A673 (cell line): ENCODE measurements at places on chromosomes 4 and X.

DNA sequence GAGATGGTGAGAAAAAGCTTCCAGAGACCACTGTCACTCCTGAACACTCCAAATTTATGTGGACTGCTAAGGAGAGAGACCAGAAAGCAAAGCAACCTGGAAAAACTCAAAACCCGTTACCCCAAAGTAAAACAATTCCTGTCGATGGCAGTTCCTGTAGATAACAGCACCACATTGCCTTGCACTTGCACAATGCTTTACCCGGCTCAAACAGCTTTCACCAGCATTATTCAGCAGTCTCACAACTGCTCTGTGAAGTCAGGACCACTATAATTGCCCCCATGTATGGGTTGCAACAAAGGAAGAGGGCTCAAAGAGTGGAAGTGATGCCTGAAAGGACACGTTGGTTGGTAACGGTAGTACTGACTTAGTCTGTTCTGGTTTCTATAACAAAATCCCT is 234.8 kb downstream of the BCOR start:
- DNase-seq, result no peak

DNA sequence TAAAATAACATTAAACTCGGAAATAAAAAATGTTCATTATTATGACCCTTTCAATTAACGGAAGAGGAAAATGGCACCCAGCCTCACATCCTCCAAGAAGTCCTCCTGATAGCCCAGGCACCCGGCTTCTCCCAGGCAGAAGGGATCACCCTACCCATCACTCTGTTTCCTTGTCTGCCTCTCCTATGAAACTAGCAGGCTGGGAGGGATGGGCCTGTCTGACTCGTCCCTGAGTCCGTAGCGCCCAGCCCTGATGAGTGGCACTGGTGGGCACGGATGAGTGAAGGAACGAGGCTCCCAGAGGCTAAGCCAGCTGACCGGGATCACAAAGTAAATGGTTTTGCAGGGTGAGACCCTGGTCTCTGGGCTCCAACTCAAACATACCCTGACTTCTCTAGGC is 28.6 kb upstream of the KIAA0232 start:
- no peak for DNase-seq

DNA sequence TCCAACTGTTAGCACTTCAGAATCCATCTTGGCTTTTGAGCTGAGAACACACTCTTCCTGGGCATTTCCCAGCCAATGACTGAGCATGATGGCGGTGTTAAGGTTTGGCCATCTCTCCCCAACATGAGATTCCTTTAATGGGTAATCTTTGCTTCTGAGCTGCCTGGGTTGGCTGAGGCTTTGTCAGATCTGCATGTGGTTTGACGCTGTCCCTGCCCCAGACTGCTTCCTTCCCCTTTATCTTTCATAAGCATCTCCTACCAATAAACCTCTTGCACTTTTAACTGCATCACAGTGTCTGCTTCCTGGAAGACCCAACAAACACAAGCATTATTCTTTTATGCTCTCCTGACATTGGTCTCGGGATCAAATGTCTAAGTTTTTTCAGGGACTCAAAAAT is 31.5 kb upstream of the DIPK2B start:
- DNase-seq, result no peak

DNA sequence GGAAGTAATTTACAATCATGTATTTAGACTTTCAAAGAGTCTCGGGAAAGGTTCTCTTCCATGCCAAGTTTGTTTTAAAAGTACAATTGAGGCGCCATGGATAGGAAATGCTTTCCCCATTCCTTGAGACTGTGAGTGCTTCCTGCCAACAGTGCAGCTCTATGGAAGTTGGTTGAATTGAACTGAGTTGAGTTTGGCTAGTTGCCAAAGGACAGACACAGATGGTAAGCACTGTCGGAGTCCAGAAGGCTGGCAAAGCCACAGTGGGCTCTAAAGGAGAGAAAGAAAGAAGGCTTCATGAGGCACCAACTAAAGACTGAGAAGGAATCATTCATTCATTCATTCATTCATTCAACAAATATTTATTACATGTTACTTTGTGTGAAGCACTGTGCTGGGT is 4.3 kb upstream of the KCNE5 start:
- peak; percentile 52 for DNase-seq

DNA sequence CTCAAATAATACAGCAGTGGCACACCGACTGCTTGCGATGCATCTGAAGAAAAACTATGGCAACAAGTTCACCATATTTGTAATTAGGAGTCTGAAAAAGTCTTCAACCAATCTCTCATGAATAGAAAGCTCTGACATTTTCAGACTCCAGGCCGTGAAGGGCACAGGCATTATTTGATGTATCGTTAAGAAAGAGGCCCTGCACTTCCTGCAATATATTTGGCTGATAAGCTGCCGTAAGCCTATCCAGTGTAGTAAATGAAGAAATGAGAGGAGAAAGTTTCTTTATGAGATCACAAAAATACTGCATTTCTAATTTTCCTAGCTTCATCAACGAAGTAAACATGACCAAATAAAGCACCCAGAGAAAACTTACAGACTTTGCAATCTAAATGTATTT is 613.8 kb upstream of the TECRL start:
- peak; percentile 9 for DNase-seq

DNA sequence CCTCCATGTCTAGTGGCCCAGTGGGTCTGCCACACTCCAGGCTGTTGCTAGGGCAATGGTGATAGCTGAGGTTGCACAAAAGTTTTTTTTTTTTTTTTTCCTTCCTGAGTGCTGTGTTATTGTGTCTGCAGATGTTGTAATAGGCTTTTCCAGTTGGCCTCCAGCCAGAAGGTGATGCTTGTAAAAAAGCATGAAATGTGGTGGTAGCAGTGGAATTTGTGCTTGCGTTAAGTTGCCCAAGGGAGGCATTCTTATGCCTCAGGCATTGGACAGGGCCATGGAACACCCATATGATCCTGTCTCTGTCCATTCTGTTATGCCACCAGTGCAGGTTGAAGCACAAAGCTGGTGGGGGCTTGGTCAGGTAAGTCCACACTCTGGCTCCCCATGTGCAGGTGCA is 660.5 kb upstream of the SPANXN1 start:
- DNase-seq, result no peak

GRCh38 chr4:42302348-42302747 is 94.9 kb upstream of the SHISA3 start:
- DNase-seq, result peak; percentile 45

DNA sequence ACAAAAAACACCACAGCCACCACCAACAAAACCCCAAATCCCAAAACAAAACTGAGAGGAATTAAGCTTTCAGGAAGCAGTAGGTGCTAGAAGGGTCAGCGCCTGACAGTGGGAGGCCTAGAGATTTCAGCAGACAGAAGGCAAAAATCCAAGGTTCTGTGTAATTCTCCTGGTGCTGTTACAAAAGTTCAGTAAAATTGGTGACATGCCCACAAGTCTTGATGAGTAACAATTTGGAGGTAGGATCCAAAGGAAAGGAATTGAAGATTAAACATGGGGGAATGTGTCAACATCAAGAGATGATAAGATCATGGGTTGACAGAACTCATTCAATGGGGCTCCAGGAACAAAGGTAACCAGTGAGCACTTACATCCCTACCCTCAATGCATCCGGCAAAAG is 653.8 kb upstream of the CPEB2 start:
- DNase-seq, result no peak

DNA sequence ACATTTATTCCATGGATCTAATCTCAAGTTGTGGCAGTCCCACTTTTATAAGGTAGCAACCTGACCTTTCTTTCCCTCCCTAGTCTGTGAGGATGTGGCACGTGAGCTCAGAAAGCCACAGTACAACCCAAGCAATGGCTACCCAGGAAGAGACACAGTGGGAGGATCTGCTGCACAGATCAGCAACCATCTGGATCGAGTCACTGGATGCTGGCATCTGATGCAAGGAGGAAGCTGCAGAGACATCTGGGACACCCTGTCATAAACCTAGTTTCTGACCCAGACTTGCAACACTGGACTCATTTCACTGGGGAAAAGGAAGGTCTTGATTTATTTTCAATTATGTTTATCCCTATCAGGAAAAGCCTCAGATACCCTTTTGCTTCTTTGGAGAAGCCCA is 327.1 kb downstream of the PAPSS1 start:
- peak; percentile 67 for DNase-seq

DNA sequence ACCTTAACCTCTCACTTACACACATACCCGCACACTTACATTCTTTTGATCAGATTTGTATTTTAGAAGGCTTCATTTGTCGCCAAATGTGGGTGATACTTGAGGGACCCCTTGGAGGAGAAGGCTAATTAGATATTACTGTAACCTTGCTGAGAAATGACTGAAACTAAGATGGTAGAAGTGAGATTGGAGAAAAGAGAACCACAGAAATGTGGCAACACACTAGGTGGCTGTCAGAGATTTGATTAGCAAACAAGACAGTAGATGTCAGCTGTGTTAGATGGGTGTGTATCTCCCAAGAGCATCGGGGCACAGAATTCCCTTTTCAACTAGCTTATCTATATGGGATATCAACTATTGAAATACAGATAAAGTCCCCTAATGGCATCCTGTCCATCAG is 149.3 kb upstream of the FABP2 start:
- no peak for DNase-seq

- peak; percentile 17 for DNase-seq
Observed at GRCh38 chr4:144903953-144904711, 193.9 kb downstream of the ANAPC10 start.

- no peak for DNase-seq
Observed at GRCh38 chr4:24394041-24394440, 190.3 kb downstream of the DHX15 start.

DNA sequence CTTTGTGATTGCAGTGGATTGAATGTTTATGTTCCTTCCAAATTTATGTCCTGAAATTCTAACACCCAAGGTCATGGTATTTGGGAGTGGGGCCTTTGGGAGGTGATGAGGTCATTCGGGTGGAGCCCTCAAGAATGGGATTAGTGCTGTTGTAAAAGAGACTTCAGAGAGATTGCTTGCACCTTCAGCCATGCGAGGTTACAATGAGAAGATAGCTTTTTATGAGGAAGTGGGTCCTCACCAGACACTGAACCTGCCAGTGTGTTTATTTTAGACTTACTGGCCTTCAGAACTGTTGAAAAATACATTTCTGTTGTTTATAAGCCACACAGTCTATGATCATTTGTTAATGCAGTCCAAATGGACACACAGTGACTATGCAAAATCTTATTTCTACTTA is 161.0 kb upstream of the GPRIN3 start:
- DNase-seq, result no peak

- no peak for DNase-seq
Observed at GRCh38 chrX:75989806-75990590, 182.9 kb upstream of the PBDC1 start.

DNA sequence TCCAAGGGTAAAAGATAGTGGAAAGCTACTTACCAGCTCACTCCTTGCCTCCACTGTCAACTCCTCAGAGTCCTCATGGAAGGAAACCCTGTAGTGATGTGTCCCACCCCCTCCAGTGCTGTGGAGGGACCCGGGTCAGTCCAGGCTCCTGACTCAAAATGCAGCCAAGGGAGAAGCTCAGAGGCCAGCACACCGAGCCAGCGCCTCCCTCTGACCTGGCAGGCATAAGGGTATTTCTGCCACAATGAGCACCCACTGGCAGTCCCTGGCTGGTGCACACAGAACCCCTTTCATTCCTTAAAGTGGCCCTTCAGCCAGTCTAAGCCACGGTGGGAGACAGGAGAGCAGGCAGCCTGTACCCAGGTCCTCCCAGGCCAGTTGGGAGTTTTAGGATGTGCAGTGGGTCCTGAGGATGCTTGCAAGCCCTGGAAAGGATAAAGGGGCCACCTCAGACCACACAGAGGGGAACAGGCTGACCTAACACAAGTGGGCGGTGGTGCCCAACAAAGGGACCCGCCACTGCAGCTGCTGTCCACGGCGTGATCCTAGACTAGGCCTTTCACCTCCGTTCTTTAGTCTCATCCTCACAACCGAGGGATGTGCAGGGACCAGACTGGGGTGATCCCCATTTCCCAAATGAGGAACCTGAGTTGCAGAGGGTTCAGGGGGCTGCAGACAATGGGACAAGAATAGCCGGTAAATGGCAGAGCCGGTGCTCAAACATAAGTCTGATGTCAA is 5.7 kb downstream of the JAKMIP1 start:
- DNase-seq, result no peak

DNA sequence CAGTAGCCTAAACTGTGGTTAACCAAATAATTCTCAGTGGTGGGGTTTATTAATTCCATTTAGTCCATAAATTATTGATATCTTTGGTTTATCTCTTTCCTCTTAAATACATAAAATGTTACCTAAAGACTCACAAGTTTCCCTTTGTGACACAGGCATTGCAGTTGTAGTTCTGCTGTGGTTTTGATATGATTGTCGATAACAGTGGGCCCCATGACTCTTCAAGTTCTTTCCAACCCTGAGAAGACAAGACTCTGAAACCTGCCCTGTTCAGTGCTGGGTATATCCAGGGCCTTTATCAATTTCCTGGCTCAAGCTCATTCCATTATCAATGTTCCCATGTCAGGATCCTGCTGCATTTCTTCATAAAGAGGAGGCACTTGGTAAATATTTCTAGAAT is 117.9 kb upstream of the TBC1D9 start:
- DNase-seq, result no peak

DNA sequence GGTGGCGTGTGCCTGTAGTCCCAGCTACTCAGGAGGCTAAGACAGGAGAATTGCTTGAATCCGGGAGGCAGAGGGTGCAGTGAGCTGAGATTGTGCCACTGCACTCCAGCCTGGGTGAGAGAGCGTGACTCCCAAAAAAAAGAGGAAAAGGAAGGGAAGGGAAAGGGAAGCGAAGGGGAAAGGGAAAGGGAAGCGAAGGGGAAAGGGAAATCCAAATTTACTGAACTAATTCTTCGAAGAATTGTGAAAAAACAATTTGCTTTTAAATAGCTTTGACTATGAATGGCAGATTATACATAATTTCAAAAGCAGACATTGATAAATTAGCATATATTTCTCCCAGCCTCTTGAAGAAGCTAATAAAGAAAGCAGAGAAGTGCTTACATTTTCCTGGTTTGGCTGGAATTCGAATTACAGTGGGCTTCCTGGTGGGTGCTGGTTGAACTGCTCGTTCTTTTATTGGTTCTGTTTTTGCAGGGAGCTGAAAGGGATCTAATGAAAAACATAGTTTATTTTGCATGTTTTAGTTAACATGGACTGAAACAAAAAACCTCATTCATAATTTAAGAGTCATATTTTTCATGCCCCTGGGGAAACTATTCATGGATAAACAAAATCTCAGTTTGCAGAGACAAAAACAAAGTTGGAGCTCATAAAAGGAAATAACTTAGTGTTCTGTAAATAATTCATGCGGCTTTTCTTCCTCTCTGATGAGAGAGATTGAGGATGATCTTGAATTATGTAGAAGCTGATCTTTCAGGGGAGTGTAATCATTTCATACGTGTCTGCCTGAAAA is 66.0 kb downstream of the RPS3A start:
- DNase-seq, result peak; percentile 13

DNA sequence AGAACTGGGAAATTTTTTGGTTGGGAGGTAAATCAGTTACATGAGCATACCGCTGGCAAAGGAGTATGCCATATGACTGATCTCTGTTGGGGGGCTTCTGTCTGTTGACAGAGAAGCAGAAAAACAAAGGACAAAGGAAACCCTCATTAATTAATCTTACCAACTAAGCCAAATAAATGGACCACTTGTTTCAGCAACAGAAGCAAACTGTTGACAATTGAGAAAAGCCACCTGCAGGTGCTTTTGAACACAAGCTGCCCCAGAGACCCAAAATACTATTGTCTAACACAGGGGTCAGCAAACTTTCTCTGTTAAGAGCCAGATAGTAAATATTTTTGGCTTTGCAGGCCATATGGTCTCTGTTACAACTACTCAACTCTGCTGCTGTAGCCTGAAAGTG is 7.0 kb upstream of the FRYL start:
- DNase-seq, result no peak
